ENCODE measurements at places on chromosomes 4 and X. TPM values are rescaled to one million over a fixed set of nuclear protein-coding genes. Genes with fewer than 3 reads are reported as not detected.

Gene UGT2B10
- not detected for total RNA-seq

Gene PCDH10
- under 0.01 TPM for total RNA-seq

Gene GPM6B
- 8.0 TPM for total RNA-seq

Gene PI4K2B
- 8.0 TPM for total RNA-seq

Gene NOX1
- total RNA-seq = not detected

Gene SERTM2
- total RNA-seq = not detected
